ENCODE measurements at places on chromosomes 12 and 14.

DNA sequence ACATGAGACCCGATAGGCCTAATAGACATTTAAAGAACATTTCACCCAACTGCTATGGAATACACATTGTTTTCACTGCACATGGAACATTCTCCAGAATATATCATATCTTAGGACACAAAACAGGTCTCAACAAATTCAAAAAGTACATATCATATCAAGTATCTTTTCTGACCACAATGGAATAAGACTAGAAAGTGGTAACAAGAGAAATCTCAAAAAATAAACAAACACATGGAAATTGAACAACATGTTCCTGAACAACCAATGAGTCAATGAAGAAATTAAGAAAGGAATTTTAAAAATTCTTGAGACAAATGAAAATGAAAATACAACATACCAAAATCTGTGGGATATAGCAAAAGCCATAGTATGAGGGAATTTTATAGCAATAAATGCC, 208.1 kb downstream of the PTPRO start:
- no peak for DNase-seq

DNA sequence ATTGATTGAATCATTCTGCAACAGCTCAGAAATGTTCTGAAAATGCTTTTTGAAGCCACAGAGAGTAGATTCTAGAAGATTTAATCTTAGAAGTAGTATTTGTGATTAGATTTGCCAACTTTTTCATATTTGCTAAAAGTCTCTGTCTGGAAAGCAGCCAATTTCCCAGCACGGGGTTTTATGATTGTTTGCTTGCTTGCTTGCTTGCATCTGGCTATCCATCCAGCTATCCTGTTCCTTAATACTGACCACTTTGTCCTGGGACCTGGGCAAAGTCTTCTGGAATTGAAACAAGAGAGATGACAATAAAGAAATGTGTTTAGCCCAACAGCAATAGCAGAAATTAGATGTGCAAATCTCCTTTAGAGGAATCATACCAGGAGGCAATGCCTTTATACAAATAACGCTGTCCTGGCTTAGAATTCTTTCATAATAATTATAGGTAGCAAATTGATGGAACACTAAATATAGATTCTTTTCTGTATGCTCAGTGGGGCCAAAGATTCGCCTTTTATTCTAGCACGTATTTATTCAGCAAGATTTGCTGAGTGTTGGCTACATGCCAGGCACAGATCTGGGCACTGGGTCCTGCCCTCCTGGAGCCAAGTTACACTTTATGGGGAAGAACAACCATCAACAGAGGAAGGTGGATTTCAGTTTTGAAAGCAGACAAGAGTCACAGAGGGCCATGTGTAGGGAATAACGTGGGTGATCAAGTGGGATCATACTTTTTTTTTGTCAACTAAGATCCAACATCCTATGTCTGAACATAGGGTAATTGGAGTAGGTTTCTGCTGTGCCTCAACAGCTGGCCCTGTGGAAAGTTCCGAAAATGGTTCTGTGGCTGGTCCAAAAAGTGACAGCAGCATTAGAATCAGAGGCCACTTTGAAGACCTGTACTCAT, 25.3 kb downstream of the MYBPC1 start:
- DNase-seq = no peak

GRCh38 chr14:61077951-61078720, 97.1 kb downstream of the SLC38A6 start:
- no peak for DNase-seq

DNA sequence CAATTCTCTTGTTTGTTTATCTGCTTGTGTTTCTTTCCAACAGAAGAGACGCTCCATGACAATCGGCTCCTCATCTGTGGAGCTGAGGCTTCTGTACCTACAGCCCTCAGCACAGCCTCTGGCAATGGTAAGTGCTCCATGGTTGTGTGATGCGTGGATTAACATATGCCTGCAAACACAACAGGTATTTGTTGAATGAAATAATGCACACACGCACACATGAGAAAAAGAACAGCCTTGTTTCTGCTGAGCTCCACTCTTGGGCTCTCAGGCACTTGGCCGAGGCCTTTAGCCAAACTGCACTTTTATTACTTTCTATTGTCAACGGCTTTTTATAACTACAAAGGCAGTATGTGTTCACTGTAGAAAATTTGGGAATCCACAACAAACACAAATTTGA, 120.4 kb upstream of the TMCC3 start:
- DNase-seq = no peak

DNA sequence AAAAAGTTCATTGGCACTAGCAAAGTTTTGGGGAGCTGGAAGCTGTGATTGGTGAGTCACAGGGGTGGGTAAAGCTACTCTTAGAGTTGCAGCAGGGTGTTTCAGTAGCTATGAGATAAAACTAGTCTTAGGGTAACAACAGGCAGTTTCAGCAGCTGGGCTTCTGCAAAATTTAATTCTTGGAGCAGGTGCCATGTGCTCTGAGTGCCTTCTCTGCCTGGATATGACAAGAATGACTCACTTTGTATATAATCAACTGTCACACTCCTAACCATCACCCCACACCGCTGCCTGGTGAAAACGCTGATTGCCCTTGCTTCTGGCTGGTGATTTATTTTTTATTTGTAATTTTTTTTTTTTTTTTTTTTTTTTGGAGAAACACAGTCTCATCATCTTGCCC, 10.5 kb upstream of the PLBD2 start:
- DNase-seq = no peak

- no peak for DNase-seq
Observed at GRCh38 chr12:58211211-58211610, 269.8 kb downstream of the ATP23 start.

DNA sequence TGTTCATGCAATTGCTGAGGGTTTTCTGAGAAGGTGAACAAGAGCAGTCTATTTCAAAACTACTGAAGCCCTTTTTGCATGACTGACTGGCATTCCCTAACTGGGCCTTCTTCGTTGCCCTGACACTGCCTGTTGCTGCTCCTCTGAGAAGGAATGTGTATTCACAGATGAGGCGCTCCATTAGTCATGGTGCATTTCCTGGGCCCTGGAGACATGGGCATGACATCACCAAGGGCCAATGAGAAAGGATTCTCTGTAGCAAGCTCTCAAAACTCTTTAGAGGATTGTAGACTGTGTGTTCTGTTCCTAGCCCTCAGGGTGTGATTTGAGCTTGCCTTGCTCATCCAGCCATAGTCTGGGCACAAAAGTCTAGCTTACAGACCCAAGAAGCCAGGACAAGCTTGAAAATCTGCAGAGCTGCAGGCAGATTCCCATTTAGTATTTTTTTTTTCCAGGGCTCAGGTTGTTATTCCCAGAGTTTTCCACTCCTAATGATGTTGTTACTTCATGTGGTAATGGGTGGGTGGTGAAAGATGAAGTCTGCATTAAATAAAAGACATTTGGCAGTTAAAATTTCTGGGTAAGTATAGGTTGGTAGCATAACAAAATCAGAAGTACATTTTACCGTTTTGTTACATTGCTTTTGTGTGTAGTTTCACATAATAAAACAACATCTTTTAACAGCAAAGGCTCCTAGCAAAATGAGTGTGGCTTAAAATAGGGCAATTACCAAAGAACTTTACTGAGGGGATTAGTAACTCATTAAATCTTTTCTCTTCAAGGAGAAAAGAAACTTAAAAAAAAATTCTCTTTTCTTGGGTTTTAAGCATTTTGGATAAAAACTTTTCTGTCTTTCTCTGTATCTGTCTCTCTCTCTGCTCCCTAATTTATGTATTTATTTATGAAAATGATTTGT, 318.4 kb downstream of the RAD51B start:
- peak; percentile 58 for DNase-seq

DNA sequence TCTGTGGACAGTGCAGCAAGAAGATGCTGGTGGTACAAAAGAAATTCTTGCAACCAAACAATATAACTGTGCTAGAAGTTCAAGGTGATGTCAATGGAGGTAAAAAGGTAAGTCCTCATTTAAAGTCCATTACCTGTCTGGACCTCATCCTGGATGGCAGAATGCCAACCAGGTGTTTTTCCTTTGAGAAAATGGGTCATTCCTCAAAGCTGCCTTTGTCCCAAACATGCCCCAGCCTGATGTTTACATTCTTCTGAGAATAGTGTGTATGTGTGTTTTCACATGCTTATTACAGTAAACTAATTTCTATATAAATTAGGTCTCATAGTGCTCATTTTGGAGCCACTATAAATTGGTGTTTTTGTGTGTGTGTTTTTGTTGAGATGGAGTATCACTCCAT, 24.9 kb downstream of the ACTR6 start:
- no peak for DNase-seq

GRCh38 chr12:39505023-39505422, 62.1 kb upstream of the KIF21A start:
- DNase-seq = no peak

- no peak for DNase-seq
Observed at GRCh38 chr14:21229821-21230220, 39.4 kb downstream of the HNRNPC start.

- DNase-seq = no peak
Observed at GRCh38 chr12:120224304-120225199, 23.6 kb upstream of the RPLP0 start.

GRCh38 chr12:57270966-57271470, 20.0 kb upstream of the STAC3 start:
- DNase-seq = no peak

GRCh38 chr14:65866448-65866847, 453.9 kb downstream of the FUT8 start:
- no peak for DNase-seq

DNA sequence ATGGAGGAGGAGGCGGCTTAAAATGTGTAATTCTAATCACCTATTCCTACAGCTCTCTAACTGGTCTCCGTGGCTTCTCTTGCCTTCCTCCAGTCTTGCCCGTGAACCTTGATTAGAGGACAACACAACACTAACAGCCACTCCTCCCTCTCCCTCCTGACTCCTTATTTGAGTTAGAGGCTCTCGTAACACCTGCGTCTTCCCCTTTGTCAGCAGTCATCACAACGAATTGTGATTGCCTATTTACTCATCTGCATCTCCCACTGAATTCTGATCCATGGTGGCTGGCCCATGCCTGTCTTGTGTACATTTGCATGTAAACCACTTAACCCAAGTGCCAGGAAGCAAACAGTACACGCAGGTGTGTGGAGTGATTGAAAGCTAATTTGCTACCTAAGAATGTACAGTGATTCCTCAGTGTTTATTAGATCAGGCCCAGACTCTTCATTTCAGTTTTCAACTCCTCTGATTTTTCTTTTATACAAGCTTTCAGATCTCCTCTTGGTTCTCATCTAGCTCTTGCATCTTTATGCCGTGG, 154.5 kb downstream of the MON2 start:
- DNase-seq = no peak

- DNase-seq = peak; percentile 95
Observed at GRCh38 chr14:22986508-22987054, 4.2 kb upstream of the AJUBA start.

GRCh38 chr14:100893228-100893601, 10.3 kb downstream of the RTL1 start:
- no peak for DNase-seq

DNA sequence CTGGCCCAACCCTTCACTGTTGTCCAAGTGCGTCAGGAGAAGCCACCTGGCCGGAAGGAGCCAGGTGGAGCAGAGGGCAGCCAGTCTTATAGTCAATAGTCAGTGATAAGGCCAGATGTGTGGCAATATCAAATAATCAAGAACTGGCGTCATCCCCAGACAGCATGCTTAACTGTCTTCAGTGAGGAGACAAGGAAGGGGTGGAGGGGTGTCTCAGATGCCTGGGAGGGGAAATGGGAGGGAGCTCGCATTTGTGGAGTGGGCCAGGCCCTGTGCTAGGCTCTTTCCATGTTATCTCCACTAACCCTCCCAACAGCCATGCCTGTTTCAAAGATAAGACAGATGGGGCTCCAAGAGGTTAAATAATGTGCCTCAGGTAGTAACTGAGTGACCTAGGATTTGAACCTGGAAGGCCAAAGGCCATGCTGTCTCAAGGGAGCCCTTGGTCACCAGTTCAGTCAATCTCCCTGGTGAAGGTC, 48.9 kb upstream of the FOS start:
- no peak for DNase-seq

- DNase-seq = no peak
Observed at GRCh38 chr14:35687335-35687939, 121.7 kb downstream of the RALGAPA1 start.

DNA sequence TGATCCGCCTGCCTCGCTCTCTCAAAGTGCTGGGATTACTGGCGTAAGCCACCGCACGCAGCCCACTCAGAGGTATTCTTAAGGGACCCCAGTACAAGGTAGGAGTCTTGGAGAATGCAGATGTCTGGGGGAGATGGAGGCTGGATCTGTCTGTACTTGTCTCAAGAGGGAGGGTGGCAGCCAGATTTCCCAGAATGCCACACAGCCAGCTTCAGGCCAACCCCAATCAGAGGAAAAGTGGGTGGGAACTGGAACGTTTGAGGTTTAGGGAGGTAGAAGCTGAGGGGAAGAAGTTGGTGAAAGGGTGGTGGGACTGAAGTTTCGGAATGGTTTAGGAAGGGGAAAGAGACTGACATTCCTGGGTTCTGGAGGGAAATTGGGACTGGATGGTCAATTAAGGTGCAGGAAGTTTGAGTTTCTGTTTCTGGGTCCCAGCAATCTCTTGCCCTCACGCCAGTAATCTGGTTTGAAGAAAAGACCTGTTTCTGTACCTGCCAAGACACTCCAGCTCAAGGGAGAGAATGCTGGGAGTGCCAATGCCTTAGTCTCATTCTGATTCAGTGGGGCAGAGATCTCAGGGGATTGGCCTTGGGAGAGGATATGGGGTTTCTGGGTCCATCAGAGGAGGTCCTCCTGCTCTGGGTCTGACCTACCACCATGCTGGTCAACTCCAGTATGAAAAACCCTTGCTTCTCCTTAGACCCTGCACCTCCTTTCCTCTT, 8.1 kb upstream of the ZNF385A start:
- no peak for DNase-seq

DNA sequence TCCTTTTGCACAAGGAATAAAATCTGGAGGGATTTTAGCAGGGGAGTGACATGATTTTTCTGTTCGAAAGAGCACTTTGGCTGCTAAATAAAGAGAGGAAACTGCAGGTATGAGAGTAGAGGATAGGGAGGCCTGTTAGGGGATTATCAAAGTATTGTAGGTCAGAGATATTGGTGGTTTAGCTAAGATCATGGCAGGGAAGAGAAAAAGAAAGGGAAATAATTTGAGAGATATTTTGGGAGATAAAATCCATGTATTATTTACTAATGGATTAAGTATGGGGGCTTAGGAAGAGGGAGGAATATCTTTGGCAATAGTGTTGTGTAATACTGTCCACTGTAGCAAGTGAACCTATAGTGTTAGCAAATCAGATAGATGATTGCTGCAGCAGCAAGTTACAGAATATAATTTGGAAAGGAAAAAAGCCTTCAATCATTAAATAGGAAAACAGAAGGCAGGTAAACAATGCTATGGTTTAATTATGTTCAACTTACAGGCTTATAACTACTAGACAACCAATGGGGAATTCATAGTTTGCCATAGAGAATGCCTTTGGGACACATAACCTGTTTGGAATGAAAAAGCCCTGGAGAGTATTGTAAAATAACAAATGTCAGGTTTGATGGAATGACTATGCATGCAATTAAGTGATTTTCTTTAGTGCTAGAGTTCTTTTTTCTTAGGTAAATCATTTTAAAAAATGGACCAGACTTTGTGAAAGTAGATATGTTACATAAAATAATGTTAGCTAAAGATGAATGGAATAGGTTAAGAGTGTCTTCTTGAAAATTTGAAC, 50.5 kb downstream of the ADIPOR2 start:
- DNase-seq = no peak

Measured in H1 (cell line).